ENCODE measurements at places on chromosomes 3 and 15.

DNA sequence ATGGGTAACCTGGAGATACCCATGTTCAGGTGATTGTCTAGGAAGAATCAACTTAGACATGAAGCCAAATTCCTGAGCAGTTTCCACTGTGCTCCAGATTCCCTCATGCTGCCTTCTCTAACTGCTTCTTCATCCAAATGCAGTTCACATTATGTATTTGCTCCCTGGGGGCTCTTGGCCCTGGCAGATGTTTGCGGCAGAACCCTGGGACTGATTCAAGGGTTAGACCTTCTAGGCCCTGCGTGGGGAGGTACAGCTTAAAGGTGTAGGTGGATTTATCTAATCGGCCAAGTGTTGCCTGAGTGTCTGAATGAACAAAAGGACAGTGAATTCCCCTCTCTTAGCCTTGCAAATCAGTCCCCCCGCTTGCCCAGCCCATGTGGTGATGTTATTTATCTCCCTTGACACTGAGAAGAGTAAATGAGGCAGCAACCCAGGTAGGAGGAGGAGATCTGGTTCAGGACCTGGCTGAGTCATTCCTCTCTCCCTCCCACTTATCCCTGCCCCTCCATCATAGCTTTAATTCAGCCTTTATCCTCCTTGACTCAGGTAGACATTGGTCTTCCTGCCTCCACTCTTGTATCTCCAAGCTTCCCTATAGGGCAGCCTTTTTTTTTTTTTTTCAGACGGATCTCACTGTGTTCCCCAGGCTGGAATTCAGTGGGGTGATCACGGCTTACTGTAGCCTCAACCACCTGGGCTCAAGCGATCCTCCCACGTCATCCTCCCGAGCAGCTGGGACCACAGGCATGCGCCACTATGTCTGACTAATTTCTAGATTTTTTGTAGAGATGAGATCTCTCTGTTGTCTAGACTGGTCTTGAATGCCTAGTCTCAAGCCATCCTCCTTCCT, 54.8 kb downstream of the MAGEF1 start:
- DNase-seq: no peak

- DNase-seq: no peak
These were observed 137.5 kb downstream of the ZNF385D start for GRCh38 chr3:21613372-21614070.

- no peak for DNase-seq
These were observed 97.3 kb downstream of the SEMA6D start for GRCh38 chr15:47814620-47815019.

DNA sequence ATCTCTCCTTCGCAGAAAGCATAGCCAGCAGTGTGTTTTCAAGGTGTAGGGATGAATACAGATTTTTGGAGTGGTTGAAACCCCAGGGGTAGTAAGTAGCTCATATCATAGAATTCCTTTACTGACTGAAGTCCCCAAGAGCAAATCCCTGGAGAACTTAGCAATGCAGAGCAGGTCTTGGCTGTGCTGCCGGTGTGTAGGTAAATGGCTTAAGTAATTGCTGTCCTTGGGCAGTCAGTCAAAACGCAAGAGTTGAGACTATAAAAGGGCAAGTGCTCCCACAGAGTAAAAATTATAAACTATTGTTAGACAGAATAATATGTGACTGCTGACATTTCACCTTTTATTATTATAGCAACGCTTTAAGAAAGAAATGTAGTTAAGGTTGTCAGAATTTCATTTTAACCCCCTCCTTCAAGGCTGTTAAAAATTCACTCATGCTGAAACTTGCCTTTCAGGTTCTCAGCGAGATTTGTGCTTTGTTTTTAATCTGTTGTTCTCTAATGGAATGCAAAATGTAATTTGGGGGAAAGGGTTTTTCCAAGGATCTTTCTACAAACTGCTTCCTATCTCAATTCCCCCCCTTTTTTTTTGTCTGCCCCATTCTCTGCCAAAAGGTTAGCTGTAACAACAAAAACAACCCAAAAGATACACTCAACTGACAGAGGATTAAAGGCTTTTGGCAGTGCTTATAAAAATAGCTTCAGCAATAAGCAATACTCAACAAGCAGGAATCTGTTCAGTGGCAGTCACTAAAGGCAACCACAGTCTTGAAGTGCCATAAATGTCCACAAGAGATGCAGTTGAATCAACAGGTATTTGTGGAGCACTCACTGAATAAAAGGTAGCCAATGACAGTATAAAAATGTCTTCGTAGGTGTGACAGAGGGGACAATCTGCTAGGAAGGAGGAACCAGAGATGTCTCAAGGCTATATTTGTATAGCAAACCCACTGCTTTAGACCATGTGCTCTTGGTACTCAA, 105.3 kb downstream of the THRB start:
- no peak for DNase-seq

DNA sequence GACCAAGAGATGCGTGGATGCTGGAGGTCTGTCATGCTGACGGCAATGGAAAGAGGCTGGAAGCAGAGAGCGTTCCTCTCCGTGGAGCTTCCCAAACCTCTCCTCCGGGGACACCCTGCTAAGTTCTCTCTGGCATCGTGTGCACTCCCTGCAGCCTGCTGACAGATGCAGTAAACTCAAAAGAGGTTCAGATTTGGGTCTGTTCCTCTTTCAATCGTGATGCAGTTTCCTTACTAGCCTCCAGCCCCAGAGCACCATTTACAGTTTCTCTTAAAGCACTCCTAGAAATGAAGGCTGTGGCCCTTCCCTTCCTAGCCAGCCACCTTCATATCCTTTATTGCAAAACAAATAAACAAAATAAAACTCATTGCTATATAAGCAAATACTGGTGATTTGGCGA, 47.3 kb upstream of the LRRC58 start:
- DNase-seq: no peak

- no peak for DNase-seq
These were observed 2.1 kb upstream of the PTPRG start for GRCh38 chr3:61559136-61559731.

DNA sequence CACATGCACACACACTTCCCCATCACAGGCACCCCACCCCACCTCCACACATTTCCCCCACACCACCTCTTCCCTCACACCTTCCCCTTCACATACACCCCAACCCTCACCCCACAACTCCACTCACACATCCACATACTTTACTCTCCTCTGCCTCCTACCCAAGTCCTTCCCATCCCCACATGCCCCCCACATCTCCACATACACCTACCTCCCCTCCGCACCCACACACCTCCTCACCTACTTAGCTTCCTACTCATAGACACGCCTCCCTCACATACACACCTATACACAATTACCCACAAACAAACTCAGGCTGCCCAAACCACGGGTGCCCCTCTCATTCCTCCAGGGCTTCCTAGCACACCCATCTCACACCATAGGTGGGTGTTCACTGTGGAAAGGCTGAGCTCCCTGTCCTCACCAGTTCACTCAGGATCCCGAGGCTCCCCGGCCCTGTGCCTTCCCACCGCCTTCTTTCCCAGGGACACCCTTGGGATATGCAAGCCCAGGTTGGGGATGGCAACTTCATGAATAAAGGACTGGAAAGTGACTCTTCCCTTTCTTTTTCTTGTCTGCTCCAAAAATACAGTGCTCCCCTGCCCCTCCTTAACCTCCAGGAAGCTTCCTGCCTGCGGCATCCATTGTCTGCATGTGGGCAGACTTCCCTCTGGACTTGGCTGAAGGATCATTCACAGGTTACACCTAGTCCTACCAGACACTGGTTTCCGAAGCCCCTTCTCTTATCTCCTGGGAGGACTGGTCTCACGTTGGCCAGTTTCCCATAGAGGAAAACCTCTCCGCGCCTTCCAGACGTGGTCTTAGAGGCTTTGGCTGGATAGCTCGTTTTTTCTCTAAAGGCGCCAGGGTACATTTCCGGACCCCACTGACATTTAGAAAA, 61.5 kb downstream of the SLCO2A1 start:
- DNase-seq: no peak

- DNase-seq: no peak
These were observed 24.6 kb downstream of the MYEF2 start for GRCh38 chr15:48153526-48153925.

DNA sequence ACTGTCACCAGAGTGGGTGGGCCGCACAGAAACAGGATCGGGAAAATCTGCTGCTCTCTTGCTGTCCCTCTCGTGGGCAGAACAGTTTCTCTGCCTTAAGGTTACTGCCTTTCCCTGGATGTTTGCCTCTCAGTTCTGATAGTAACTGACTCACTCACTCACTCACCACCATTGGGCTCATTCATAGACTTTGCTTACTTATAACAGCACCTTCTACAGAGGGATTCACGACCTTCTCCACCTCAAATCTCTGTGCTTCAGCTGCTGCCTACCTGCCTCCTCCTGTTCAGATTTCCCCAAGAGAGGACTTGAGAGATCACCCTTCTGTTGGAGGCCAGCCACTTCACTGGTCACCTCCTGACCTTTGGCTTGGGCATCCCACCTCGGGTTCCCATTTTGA, 147.7 kb upstream of the ICE2 start:
- DNase-seq: no peak

DNA sequence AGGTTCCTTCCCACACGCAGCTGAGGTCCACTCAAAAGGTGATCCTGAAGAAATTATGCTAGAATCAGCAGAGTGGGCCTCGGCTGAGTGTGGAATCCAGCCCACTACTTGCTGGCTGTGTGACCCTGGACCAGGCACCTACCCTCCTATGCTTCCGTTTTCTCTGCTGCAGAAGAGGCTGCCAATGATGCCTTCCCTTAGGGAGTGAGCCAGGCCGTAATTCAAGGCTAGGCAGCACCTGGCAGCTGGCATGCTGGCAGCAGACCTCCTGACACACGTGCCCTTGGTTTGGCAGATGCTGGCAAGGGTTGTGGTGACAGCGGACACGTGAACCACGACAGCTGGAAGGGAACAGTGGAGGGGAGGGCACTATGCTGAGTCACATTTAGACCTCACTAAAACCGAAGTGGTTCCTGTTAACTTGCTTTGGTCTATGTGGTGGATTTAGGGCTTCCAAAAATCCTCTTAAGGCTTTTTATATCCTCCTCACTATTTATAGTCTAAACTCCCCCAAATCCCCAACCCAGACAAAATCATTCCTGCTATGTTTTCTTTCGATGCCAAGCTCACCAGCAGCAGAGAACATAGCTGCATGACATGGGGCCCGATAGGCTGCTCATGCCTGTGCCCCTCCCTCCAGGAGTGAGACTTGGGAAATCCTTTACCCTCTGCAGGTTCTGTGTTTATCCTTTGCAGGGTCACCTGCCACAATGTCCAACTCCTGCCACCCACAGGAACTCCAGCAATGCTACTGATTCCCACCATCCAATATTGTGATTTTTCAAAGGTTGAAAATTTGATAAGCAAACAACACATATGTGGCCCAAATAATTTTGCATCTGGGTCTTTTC, 10.6 kb upstream of the PCSK6 start:
- no peak for DNase-seq

DNA sequence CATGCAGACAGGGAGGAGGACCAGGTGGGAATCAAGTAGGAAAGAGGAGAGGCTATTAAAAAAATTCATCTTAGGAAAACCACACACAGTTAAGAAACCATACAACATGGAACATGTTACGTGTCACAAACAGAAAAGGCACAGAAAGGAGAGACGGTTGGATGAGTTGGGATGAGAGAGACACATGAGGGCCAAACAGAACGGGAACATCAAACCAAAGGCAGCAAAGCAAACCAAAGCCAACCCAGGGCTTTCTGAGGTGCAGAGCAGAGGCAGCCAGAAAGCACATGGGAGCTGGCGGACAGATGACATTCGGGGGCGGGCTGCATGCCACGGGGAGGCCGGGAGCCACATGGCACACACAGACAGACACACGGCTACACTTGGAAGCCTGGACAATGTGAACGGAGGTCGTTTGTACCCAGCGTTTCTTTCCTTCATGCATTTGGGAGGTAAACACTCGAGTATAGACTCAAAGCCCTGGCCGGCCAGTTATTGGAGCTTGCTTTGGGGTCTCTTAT, 8.6 kb upstream of the SEC13 start:
- no peak for DNase-seq
